Activated CD4-positive, alpha-beta T cell treated with anti-CD3 and anti-CD28 coated beads, Interleukin-10, Interleukin-2, amounts not matched to agents 100 ng/mL and 50 ng/mL, durations not matched to agents 16 hours and 8 hours (primary cell): ENCODE measurements at places on chromosomes 2 and 18.

GRCh38 chr2:102518170-102518569 lies 45.1 kb downstream of the SLC9A4 start:
- no peak for DNase-seq

DNA sequence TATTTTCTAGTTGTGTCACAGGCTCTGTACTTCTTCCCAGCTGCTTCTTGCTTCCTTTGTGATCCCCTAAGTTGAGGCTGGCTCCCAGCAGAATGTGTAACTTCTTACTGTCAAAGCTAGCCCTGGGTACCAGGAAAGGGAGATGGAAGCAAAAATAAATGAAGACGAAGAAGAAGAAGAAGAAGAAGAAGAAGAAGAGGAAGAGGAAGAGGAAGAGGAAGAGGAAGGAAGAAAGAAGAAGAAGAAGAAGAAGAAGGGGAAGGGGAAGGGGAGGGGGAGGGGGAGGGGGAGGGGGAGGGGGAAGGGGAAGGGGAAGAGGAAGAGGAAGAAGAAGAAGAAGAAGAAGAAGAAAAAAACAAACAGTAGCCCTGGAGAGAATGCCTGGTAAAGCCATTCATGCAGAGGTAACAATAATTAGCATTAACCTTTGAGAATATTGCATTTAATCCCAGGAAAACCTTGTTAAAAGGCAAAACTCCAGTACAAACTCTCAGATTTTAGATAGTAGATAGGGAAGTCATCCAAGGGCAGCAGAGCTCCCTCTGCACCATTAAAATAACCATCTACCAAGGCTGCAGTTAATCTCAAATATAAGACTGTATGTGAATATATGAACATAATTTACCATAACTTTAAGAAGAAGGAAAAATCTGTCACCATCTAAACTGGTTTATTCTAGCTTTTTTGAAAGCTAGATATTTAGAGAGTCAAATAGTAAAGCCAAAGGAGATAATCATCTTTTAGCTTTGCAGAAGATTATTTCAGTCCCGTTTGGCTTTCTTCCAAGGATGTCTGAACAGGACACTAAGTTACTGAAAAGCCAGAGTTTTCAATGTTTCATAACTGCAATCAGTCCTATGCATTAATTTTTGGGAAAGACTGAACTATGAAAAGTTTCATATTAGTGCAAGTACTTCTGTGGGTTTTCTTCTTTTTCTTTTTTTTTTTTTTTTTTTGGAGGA lies 44.3 kb upstream of the FBXO11 start:
- DNase-seq, result no peak

DNA sequence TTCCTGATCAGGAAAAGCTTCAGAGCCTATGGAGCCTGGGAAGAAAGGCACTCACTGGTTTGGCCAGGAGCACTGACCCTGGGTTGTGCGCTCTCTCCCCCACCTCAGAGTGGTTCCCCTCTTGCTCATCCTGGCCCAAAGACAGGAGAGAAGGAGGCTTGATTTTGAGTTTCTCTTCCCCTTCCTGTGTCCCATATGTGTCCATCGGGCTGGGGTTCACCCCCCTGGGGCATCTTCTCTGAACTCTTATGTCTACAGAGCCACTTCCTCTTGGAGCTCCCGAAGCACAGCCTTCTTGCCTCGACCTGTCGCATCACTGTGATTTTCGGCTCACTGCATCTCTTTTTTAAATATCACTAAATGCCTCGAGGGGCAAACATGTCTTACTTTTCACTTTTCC lies 692.3 kb downstream of the RNF144A start:
- DNase-seq, result no peak

- DNase-seq, result no peak
Measured at GRCh38 chr2:126730655-126731054, 74.7 kb downstream of the GYPC start.

DNA sequence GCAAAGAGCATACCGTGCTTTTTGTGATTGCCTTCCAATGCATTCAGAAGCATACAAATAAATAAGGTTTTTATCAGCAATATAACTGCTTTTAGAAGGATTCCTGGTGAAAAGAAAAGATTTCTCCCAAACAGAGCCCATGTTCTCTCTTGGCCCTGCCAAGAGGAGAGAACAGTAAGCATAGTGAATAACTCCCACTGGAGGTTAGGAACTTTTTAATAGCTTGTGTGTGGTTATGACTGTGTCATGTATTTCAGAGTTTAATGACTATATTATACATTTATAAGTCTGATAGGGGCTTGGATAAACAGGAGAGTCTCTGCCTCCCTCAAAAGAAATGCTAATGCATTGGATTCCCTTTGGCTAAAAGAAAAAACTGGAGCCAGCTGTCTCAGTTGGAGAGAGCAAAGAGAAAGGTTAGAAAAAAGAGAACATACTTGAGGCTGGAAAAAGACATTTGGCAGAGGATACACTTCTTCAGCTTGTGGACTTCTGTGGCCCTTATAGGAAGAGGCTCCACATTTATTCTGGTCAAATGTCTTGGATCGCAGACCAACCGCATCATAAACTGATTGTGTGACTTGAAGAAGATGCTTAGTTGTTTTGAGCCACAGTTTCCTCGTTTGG lies 63.0 kb upstream of the SPRED2 start:
- no peak for DNase-seq

GRCh38 chr18:371609-371982 lies 103.7 kb upstream of the THOC1 start:
- DNase-seq, result no peak

DNA sequence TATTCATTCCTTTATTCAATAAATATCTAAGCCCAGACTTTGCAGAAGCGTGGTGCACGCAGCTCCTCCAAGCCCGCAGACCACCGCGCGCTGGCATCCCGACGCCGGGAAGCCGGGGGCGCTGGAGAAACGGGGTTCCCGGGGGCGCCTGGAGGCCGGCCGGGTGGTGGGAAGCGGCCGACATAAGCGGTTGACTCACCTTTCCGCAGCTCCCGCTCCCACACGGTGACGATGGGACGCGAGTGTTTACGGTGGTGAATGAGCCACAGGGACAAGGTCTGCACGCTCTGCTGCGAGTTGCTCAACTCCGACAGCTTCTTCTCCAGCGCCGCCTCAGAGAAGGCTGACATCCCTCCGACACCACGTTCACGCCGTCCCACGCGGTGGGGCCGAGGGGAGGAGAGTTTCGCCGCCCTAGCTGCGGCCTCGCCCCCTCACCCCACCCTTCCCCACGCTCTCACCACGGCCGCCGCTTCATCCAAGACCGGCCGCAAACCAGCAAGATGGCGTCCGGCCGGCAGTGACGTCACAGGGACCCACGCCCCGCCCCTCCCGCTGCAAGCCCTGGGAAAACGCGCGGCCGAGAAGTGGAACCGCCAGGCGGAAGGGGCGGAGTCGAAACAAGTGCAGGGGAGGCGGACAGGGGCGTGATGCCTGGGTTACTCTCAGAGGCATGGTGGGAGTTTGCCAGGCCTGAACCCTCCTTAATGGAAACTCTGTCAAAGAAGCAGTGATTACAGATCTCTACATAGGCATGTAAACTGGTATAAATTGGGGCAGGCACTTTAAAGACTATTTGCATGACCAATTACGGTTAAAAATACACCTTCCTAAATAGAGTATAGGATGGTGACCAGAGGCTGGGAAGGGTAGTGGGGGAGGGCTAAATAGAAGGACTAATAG lies at the start of gene RPRD1A:
Gene RPRD1A (minus strand): TSS at position 505 of the 903 bp plus-strand sequence. CDS start 155 bp downstream, at position 350.
- peak; percentile 97 for DNase-seq

GRCh38 chr2:102703748-102704147 lies 58.1 kb upstream of the TMEM182 start:
- DNase-seq, result no peak

DNA sequence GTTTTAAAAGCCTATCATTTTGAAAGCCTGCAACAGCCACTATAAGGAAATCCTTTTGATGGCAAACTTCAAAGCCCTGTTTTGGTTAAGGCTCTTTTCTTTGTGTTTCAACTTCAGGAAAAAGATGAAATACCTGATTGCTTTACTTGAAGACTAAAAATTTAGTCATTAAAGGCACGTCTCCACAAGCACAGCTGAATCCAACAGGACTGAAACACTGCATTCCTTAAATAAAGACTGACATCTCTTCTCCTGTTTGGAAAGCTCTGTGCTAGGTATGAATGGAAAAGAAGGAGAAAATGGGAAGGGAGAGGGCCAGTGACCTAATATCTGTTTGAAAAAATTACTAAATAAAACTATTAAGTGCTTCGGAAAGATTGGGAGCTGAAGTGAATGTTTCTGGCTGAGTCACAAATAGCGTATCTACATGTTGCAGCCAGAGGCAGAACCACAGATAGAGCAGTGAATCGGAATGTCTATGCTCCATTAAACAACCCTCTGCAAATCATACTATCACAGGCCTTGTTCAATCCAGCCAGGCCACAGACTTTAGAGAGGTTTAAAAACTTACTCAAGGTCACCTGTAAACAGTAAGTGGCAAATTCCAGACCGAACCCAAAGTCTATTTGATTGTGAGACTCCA lies 21.1 kb upstream of the RALBP1 start:
- DNase-seq, result no peak

DNA sequence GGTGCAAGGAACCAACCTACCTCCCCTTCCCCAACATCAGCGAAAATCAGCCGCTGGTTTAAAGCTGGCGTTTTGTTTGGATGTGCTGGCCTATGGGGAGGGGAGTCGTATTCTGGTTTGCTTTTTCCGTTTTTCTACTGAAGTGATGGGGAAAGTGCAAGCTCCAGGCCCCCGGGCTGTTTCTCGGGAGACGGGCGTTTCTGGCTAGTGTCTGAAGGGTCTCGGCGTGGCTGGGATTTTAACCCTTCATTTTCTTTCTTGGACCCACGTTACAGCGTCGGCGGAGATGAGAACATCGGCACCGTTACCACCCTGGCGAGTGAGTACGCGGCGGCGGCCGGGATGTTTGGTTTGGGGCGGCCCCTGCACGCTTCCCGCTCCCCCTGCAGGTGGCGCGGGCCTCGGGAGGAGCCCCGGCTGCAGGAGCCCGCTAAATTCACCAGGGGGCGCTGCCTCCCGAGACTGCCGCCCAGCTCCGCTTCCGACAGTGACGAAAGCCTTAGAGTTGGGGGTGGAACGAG lies 70.7 kb downstream of the PLB1 start:
- DNase-seq, result peak; percentile 93

GRCh38 chr2:232890896-232891601 lies 21.0 kb downstream of the SNORC start:
- DNase-seq, result no peak

- peak; percentile 30 for DNase-seq
Measured at GRCh38 chr2:32064021-32064601, 755 bp downstream of the SPAST start.

DNA sequence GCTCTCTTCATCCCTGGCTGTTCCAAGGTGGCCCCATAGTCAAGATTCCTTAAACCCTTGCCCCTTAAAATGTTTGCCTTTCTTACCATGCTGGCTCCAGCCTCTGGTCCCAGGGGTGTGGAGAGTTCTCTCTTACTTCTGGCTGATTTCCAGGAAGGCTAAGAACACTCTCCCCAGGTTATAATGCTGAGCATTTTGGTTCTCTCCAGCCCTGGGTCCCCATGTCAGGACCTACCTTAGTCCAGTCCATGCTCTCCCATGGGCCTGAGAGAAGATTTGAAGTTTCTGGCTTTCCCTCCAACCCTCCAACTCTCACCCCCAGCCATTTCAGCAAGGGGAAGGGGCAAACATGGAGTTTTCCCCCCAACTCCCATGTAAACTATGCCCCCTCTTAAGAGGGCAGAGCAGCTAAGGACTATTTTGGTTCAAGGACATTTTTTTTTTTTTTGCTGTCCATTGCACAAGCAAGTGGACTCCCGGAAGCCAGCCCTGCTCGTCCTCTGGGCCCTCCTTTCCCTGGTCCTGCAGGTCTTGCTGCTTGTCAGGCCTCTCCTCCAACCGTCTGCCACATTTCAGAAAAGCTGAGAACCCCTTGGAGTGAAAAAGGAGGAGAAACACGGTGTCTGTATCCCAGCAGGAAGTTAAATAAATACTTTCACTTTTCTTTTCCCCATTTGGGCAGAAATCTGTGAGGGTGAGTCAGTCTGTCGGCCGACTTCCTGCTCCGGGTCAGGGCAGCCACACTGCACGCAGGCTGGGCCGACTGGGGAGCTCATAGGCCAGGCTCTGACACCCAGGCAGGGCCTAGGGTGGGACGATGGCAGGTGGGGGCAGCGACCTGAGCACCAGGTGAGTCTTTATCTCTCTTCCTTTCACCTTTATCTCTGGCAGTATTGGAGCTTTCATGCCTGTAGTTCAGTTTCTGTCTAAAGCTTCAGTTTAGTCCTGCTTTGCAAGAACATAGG lies at the start of gene SP140L:
Gene SP140L (plus strand): TSS at position 741 of the 965 bp plus-strand sequence. CDS start 77 bp downstream, at position 818.
- peak; percentile 91 for DNase-seq

DNA sequence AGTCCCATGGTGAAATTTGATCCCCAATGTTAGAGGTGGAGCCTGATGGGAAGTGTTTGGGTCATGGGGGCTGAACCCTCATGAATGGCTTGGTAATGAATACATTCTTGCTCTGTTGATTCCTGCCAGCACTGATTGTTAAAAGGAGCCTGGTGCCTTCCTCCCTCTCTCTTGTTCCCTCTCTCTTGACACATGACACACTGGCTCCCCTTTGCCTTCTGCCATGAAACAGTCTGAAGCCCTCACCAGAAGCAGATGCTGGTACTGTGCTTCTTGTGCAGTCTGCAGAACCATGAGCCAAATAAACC lies 30.6 kb upstream of the EPC2 start:
- DNase-seq, result no peak

- no peak for DNase-seq
Measured at GRCh38 chr2:46861916-46862315, 53.7 kb downstream of the MCFD2 start.

DNA sequence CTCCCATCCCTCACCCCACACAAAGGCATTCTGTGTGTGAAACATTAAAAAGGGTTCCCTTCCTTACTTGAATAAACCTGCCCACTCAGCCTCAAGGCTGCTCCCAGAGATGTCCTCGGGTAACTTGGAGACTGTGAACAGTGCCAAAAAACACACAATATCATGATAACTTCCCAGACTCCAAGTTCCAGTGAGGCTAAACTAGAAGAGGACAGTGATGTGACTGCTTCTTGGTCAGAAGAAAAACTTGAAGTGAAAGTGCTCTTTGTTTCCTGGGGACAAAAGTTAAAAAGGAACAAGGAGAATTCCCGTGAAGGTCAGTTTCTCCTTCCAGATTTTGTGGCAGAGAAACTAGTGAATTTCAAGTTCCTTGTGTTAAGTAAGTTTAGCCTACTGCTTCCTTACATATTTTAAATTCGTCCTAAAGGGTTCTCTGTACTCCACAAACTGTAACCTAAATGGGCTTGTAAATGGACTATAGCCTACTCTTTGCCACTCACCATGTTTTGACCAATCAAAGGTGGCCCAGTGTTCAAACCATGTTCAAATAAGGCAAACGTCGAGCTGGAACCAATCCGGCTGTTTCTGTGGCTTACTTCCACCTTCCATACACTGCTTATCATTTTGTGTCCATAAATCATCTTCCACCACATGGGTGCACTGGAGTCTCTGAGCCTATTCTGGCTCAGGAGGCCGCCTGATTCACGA lies 20.4 kb downstream of the TPRKB start:
- DNase-seq, result no peak

- peak; percentile 53 for DNase-seq
Measured at GRCh38 chr2:169095621-169096105, 26.3 kb downstream of the DHRS9 start.

GRCh38 chr2:174059884-174060244 lies 94.7 kb upstream of the SP3 start:
- DNase-seq, result no peak

DNA sequence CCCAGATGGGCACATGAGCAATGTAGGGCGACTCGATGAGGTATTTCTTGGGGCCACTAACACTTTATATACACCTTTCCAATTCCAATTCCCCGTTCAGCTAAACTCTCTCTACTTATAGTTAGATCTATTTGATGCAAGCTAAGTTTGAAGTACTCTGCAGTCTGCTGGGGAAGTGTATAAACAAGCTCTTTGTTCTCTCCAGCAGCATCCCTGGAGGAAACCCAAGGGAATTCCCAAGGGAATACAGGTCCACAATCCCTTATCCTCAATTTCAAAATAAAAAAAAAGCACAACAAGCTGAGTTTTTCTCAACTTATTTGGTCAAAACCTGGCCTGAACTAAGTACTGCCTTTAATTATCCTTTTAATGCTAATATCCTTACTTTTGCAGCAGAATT lies 433.3 kb downstream of the NBAS start:
- DNase-seq, result no peak
